Type B pancreatic cell (in vitro differentiated cells): ENCODE measurements at places on chromosomes 3 and 15. TPM values are rescaled to one million over a fixed set of nuclear protein-coding genes. Genes with fewer than 3 reads are reported as not detected.

The SLC9C1 gene
- total RNA-seq, result 0.48 and 0.99 TPM in 2 replicates

The CD96 gene
- total RNA-seq, result not detected in 2 replicates

The SERINC4 gene
- total RNA-seq, result 0.14 and 0.17 TPM in 2 replicates

The CSTA gene
- 39.5 and 99.3 TPM in 2 replicates for total RNA-seq

The RAB11A gene
- total RNA-seq, result 266 and 484 TPM in 2 replicates

The SEMA7A gene
- 6.3 and 11.2 TPM in 2 replicates for total RNA-seq
